ENCODE measurements at places on chromosomes 3 and 15. TPM values are rescaled to one million over a fixed set of nuclear protein-coding genes. Genes with fewer than 3 reads are reported as not detected.

The DMXL2 gene
- total RNA-seq: 44.2 TPM

GRCh38 chr3:49466085-49466484, 4.0 kb upstream of the DAG1 start:
- H3K4me1 ChIP-seq: peaks cover 28% of the 10 kb centered on the region
- no peak overlapping the region for H3K4me3 ChIP-seq
- H3K27me3 ChIP-seq: no peaks in the 10 kb centered on the region
- no peak overlapping the region for H3K27ac ChIP-seq
- no peaks in the 10 kb centered on the region for H3K36me3 ChIP-seq
- DNase-seq: no peak

DNA sequence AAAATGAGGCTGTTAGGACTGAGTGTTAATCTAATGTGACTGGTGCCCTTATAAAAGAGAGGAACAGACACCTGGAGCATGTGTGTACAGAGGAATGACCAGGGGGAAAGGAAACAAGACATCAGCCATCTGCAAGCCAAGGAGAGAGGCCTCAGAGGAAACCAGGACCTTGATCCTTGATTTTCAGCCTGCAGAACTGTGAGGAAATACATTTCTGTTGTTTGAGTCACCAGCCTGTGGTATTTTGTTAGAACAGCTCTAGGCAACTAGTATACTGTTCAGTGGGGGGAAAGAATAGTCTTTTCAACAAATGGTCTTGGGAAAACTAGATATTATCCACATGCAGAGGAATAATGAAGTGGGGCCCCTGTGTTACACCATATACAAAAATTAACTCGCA, 80.6 kb downstream of the CCR1 start:
- no peak overlapping the region for H3K4me3 ChIP-seq
- H3K27me3 ChIP-seq: no peaks in the 10 kb centered on the region
- no peak for DNase-seq
- H3K27ac ChIP-seq: no peak overlapping the region

DNA sequence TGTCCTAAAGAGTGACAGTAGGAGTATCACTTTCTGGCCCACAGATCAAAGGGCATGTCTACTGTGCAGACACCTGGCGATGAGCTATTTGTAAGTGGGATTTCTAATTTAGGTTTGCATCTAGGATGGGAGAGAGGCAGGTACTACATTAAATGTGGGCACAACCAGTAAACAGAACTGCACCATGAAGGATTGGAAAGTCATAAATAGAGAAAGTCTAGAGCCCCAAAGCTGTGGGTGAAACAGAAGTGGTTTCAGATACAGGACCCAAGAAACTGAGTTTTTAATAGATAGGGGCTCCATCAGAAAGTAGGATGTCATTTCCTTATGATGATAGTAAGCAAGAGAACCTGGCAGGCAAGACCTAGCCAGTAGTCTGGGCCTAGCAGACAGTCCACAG, 35.2 kb upstream of the SPPL2A start:
- no peak overlapping the region for H3K27ac ChIP-seq
- no peak overlapping the region for H3K4me3 ChIP-seq
- no peaks in the 10 kb centered on the region for H3K27me3 ChIP-seq
- no peak for DNase-seq
- no peaks in the 10 kb centered on the region for H3K36me3 ChIP-seq

DNA sequence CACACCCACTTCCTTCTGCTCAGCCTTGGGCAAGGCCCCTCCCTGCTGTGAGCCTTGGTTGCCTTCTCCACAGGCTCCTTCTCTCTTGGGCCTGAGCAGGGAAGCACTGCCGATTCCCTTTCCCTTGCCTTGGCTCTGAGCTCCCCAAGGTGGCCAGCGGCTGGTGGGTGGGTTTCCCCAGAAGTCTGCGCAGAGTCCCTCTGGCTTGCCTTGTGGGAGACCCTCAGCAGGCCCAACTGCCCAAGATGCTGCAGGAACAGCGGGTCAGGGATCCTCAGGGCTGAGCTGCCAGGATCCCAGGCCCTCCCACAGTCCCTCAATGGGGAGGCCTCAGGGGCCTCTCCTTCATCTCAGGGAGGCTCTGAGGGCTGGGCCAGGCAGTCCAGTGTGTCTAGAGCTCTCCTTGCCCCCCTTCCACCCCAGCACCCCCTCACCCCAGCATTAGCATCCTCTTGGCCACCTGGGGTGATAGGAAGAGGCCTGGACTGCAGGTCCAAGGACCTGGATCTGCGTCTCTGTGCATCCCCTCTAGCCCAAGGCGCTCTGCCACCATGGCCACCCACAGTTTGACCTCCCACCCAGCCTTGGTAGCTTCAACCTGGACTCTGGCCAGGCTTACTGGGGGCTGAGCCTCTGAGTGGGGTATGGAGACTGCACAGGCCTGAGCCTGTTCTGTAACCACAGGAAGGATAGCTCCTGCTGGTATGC, 68.6 kb downstream of the EXOG start:
- H3K36me3 ChIP-seq: no peaks in the 10 kb centered on the region
- H3K4me3 ChIP-seq: no peak overlapping the region
- no peak for DNase-seq
- H3K4me1 ChIP-seq: no peaks in the 10 kb centered on the region

Measured in thyroid gland (tissue), 4 donors.